ENCODE measurements at places on chromosomes 11 and 22.

DNA sequence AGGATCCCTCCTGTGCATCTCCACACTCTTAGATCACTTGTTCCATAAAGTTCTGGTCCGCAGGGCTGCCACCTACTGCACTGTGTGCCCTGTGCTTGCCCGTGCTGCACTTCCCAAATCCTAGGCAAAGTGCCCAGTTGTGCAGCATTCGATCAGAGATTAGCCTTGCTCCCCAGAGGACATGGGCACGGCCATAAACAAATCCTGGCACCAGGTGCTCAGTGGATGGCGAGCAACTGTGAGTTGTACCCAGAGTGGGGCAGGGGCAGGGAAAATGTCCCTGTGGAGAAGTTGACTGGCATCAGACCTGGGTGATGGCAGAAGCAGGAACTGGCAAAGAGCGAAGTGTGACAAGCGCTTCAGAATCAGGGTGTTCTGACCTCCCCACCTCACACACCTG, 4.7 kb downstream of the FADS2 start:
- DNase-seq, result no peak

DNA sequence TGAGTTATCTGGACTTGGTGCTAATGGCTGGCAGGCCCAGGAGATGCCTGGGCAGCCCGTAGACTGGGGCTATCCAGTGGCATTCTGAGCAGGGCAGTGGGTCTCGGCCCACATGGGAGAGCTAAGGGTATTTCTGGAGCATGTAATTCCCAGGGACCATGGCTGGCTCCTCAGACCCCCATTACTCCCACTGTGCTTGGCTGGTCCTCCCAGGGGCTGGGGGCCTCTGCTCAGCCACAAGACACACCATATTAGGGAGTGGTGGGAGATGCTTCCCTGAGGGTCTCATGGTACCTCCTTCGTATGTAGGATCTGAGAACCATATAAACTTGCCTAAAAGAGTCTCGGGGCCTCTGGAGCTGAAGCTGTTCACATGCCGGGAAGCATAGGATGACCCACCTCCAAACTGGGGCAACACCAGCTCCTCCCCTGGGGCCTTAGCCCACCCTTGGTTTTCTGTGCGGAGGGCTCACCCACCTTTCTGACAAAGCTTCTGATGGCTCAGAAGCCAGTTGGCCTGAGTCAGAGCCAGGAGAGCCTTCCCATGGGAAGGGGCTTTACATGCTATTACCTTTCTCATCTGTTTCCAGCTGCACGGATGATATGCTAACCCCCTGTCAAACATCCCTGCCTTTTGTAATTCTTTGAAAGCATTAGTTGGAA, 9.5 kb upstream of the FTH1 start:
- no peak for DNase-seq

DNA sequence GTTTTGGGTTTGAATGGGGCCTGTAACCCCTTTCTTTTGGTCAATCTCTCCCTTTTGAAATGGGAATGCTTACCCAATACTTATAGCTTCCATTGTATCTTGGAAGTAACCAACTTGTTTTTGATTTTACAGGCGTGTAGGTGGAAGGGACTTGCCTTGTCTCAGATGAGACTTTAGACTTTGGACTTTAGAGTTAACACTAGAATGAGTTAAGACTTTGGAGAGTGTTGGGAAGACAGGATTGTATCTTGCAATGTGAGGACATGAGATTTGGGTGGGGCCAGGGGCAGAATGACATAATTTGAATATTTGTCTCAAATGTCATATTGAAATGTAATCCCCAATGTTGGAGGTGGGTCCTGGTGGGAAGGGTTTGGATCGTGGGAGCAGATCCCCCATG, 1466.9 kb downstream of the LRRC4C start:
- no peak for DNase-seq

GRCh38 chr11:133082841-133083488, 449.3 kb downstream of the OPCML start:
- DNase-seq, result peak; percentile 31

GRCh38 chr11:67631411-67631810, 1.7 kb upstream of the NUDT8 start:
- DNase-seq, result no peak

DNA sequence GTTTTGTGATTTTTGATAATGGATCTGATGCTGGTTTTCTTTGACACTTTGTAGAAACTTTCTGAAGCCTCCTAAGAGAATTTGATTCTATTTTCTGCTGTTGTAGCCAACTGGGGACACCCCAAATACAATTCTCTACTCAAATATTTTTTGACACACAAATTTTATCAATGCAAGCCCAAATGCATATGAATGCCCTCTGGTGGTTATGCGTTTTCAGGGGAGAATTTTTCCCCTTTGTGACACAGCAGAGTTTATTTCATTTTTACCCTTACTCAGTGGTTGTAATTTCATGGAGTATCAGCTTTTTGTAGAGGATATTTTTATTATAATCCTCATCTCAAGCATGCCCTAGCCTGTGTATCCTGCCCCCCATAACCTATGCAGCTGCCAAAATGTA, 44.7 kb upstream of the MTMR2 start:
- DNase-seq, result no peak

- DNase-seq, result peak; percentile 30
These were observed 437 bp downstream of the KIAA0930 start for GRCh38 chr22:45240104-45240809.

DNA sequence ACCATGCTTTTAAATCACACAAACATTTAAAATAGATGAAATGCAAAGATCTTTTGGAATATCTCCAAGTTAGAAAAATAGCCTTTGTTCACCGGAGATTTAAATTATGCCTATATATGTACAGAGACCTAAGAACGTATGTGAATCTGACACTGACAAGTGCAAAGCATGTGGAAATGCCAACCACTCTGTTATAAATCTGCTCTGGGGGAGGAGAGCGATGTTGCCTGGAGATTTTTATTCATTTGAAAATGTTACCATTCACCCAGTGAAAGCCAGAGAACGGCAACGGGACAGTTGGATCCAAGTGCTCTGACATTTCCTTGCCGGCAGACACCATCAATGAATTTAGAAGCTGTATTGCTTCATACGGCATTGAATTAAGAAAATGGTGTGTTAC, 39.8 kb upstream of the BMAL1 start:
- no peak for DNase-seq

DNA sequence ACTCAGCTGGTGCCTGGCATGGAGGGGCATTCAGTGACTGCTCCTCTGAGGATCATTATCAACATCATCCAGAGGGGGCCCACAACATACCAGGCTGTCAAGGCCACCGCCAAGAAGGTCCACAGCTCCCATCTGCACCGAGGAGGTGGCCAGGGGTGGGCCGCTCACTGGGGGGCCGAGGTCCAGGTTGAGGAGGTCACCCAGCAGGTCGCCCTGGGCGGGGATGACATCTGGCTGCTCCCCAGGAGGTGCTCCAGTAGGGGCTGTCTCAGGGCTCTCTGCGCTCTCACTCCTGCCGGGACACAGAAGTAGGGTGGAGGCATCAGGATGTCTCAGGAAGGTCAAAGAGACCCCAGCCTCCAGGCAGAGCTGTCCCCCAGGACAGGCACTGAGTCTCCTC, 25.1 kb upstream of the RASL10A start:
- DNase-seq, result no peak

DNA sequence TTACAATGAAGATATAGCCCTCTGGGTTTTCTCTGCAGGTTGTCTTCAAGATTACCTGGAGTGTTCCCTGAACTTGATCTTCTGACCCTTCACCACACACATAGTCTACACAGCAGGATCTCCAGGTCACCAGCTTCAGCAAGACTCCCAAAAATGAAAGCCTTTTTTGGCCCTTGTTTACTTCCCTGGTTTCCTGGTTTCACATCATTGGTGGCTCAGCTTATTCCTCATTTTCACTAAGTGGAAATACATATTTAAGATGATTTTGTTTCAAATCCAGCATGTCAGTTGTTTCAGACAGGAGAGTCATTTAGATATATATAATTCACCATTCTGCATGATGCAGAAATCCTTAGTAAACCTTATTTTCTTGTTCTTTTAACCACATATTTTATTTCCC, 41.6 kb upstream of the MPEG1 start:
- no peak for DNase-seq

GRCh38 chr11:76978239-76978638, 56.0 kb upstream of the B3GNT6 start:
- DNase-seq, result no peak

Measured in CD4-positive, alpha-beta T cell treated with Interleukin-4 for 1 hour (primary cell).